T-helper 17 cell (primary cell): ENCODE measurements at places on chromosomes 4 and X.

DNA sequence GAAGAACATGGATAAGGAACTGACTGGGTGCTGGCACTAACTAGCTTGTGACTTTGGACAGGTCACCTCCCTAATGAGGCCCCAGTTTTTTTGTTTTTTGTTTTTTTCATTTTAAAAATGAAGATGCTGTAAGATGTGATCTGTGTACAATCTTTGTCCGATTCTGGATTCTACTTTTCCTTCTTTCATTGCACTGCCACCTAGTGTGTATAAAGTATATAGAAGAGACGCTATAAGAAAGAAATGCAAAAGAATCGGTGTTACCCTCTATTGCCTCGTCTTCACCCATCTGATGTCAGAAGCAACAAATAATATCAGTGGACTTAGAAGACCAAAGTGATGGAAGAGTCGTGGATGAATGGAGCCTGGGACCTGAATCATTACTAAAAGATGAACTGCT is 58.6 kb upstream of the P2RY10 start:
- DNase-seq = no peak

GRCh38 chrX:103417370-103417769 is 41.0 kb downstream of the BEX3 start:
- DNase-seq = no peak

DNA sequence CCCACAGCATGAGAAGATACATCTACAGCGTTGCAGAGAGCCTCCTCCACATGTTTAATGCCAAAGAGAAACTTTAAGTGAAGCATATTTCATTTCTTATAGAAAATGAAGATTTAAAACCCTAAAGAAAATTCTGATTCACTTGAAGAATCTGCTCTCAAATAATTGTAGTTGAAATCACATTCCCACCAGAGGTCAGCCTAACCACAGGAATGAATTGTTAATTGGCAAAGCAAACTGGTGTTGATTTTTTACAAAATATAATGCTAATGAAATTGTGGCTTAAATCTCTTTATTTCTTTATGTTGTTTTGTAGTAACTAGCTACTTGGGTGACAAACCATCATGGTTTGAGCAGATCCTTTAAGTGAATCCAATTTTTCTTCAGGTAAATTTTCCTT is 31.1 kb upstream of the WDR17 start:
- no peak for DNase-seq

- DNase-seq = no peak
Measured at GRCh38 chr4:128686032-128686465, 123.5 kb upstream of the JADE1 start.

GRCh38 chrX:18534949-18535348 is 109.5 kb downstream of the CDKL5 start:
- no peak for DNase-seq
